Caco-2 (cell line): ENCODE measurements at places on chromosomes 2 and 18.

GRCh38 chr2:164890544-164890943 is 48.9 kb upstream of the COBLL1 start:
- DNase-seq, result no peak

DNA sequence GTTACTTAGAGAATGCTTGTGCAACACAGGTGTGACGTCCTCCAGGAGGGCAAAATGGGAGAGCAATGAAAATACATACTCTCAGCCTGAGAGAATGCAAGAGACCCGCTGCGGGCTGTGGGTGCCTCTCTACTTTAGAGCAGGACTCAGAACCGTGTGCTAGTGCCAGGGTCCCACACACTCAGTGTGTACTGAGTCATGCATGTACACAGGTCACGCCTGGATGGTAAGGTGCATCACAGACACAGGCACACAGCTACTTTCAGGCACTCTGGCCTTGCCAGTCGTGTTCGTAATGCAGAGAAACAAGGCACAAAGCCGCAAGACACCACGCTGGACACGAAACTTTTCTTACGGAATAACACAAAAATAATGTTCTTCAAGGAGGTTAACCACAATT is 125.3 kb downstream of the ZNF516 start:
- DNase-seq, result no peak

DNA sequence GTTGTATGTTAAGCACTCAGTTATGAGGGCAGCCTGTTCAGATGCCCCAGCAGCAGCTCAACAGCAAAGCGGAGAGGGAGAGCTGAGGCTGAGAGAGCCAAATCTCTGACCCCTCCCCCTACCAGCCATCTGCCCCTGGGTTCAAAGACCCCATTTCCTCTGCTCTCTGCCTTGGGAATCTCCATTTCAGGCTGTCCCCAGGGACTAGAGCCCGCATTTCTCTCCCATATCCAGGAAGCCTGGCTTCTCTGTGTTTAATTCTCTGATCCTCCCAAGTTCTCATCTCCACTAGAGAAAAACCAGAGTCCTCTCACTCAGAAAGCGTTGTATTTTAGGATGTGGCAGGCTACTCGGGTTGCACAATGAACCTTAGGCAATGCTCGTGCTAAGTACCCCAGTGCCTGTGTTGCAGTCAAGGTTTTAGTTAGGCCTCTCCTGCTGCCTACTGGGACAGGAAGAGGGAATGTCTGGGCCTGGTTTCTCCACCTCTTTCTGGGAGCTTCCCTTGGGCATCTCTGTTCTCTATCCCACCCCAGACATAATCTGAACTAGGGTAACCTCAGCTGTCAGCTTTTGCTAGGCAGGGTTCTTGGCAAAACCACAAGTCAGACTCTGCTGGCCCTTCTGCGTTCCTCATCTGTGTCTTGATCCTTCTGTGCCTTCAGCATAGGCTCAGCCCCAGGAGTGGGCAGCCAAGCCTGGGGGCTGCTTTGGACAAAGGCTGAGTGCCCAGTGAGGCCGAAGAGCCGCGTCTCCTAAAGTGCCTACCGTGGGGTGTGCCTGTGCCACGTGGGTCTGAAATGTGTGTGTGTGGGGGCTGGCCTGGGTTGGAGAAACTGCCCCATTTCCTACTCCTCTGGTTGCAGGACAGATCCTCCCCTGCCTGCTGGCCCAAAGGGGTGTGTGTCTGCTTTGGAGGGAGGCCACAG is 96.8 kb downstream of the STPG4 start:
- DNase-seq, result no peak

DNA sequence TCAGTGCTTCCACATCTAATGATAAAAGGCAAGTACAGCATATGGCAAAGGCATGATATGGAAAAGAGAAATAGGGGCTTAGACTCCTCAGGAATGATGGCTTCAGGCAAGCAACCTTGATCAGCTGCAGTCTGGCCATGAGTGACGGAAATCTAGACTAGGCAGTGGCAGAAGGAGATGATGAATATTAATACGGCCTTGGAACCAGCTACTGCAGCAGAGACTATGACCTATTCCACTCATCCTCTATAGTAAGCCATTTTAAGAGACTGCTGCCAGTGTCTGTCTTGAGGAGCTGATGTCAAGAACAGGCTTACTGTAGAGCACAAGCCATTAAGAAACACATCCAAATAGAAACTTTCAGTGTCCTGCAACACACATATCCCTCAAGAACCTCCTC is 23.7 kb downstream of the ASXL2 start:
- no peak for DNase-seq

DNA sequence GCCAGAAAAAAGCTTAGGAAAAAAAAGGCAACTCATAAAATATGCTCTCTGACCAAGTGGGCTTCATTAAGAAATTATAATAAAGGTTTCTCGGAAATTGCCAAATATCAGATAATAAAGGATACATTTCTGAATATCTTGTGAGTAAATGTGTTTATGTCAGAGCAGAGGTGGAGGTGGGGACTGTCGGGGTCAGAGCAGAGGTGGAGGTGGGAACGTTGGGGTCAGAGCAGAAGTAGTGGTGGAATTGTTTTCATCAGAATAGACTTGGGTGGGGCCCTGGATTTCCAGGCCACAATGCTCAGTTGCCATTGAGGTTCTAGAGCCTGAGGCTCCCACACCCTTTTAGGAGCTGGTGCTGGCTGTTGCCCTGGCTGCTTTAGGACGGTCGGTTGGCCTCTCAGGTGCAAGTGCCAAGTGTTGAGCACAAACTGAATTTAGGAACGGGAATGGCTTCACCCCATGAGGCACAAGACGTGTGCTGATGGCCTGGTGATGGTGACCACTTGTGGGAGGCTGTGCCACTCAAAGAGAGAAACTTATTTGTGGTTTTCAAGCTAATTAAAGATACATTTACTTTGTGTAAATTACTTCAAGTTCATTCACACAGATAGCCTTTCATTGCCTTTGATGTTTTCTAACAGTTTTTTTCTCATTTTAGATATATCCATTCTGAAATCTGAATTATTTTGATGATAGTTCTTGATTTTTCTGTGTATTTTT is 131.5 kb downstream of the ATP9B start:
- no peak for DNase-seq

DNA sequence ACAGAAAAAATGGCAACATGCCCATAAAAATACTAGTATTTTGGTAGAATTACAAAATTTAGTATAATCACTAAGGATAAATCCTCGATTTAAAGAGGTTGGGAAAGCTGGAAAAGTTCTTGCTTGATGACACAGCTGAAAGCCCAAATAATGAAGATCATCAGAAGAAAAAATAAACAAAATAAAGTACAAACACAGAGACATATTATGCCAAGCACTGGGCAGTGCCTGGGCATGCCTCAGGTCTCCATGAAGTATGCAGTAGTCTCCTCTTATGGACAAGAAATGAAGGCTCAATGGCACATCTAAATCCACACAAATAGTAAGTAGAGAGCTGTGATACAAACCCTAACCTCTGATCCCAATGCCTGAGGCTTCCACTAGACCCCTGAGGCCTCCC is 57.7 kb downstream of the RNU4ATAC start:
- no peak for DNase-seq

DNA sequence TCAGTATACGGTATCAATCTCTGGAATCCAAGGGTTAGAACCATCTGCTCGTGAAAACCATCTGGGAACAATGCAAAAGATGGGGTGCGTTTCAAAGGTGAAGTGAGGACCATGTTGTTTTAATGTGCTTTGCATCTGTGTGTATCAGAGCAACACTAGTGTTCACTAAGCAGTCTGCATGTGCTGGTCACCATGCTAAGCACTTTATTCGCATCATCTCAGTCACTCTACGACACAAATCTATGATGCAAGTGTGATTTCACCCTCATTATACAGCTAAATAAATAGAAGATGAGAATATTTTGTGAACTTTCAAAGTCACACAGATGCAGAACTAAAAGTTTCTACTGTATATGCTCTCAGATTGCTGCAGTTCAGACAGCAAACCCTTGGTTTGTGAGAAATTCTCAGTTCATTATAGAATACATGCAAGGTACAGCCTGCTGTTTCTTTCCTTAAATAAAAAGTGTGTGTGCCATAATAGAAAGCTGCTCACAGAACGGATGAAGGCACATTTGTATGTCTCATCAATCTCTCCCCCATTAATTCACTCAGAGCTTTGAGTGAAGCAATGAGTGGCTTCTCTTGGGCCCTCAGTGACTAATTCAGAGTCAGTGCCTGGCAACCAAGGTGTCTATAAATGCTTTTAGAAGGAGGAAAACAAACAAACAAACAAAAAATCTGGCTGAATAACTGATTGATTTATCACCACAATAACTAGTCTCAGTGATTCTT is 652.8 kb upstream of the SOX11 start:
- no peak for DNase-seq

GRCh38 chr2:149465873-149466272 is 121.7 kb downstream of the MMADHC start:
- DNase-seq, result peak; percentile 28

DNA sequence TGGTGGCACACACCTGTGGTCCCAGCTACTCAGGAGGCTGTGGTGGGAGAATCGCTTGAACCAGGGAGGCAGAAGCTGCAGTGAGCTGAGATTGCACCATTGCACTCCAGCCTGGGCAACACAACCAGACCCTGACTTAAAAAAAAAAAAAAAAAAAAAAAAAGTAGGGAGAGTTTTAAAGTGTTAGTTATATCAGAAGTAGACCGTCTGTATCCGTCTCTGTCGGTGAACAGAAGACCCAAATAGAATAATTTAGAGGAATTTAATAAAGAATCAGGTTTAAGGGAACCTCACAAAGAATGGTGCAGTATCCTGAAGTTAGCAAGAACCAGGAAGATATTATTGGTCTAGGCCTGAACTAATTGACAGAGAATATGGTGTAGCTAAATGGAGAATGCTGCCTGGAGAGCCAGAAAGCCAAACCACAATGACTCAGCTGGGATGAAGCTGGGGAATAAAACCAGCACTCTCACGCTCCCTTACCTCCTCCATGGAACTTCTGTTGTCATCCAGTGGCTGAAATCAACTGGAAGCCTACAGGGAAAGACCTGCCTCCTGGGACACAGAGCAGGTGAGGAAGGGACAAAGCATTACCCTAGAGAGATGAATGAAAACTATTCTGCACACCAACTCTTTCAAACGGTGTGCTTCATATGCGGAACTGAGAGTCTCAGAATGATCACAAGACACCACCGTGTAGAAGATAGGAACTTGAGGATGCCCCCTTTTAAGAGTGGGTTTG is 39.1 kb upstream of the PLEKHM3 start:
- no peak for DNase-seq

DNA sequence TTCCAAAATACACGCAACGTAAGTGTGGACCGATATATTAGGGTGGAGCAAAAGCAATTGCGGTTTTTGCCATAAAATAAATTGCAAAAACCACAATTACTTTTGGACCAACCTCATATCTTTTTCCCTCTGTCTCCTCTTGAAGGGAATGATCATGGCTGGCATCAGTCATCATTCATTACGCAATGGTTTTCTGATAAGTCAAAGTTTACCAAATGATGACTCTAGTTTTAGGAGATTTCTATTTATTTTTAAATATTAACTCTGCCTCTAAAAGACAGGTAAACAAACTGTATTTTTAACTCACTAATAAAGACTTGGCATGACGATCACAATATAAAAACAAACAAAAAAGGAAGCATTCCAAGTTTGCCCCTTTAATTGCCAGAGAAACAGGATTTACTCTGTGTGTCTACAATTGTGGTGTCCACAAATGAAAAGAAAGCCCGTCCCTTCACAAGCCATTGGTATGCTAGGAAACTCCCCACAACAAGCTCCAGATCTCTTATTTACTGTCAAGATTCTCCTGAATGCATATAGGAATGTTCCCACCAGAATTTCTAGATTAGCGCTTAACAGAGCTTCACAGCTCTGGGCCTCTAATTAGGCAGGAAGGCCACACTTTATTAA is 61.3 kb downstream of the IRS1 start:
- no peak for DNase-seq

DNA sequence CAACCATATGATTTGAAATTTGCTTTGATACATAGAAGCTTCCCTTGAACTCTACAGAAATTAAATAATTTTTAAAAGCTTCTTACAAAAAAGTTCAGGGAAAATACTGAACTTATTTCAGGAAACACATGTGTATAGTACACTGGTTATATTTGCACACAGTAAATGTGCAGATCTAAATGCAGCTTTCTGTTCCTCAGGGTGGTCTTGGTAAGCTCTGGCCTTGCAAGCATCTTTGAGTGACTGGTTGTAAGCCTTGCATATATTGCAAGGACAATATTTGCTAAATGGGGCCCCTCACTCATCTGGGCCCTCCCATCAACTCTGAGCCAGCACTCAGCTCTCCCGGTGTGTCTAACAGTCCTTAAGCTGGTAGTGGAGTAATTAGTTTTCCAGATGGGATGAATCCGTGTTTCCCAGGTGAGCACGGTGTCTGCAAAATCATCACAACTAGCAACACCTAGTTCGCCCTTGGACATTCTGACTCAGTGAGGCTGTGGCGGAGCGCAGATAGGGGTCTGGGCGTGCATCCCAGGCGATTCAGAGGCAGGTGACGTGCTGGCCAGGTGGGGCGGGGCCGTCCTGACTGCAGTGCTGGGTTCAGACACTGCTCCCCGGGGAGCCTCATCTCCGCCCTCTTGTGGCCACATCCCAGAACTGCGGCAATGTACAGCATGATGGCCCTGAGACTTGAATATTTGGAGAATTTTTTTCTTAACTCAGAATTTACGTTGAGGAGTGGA is 149.6 kb downstream of the MBP start:
- DNase-seq, result peak; percentile 76

DNA sequence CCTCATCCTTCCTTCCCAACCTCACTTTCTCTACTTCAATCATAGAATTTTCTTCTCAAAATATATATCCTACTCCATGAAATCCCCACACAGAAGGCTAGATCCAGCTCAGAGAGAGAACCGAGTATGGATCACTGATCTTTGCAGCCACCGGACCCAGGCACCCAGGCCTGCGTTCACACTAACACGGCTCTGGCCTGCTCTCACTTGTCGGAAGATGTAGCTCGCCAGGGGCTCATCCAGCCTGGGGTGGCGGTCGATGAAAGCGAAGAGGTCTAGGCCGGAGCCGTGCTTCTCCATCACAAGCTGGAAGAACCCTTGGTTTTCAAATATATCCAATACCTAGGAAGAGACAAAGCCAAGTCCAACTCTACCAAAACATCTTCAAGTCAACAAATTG is 12.7 kb upstream of the MTERF4 start:
- no peak for DNase-seq

DNA sequence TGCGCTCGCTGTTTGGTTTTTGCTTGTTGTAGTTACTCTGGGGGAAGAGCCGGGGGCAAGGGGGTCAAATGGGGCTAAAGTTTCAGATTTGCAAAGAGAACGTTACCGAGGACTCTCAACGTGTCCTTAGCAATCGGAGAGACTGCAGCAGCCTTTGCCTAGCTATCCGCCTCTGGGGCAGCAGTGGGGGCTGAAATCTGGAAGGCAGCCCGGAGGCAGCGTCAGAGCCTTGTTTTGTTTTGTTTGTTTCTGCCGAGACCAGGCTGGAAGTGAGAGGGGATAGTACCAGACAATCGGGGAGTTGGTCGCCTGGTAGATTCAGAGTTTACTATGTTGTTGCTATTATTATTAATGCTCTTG is 1.2 kb downstream of the CDH20 start:
- DNase-seq, result no peak
